GM19239 (cell line): ENCODE measurements at places on chromosomes 11 and 22.

DNA sequence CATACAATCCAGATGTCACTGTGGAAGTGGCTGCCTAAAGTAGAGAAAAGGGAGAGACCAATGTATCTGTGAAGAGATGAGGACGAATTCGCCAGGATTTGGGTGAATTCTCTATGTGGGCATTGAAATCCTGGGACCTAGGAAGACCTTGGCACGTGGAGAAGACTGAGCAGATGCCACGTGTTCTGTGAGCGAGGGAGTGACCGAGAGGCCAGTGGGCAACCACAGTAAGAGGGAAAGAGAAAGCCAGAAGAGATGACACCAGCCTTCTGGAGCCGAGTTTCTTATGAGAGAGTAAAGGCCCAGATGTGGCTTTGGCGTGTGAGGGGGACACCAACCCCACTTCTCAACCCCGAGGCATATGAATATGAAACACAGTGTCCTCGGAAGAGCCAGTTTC is 228.1 kb downstream of the BUD13 start:
- DNase-seq = no peak

GRCh38 chr11:70833554-70833953 is 418.8 kb downstream of the SHANK2 start:
- no peak for DNase-seq

- DNase-seq = no peak
These were observed 40.1 kb upstream of the UCP3 start for GRCh38 chr11:74048993-74049392.

DNA sequence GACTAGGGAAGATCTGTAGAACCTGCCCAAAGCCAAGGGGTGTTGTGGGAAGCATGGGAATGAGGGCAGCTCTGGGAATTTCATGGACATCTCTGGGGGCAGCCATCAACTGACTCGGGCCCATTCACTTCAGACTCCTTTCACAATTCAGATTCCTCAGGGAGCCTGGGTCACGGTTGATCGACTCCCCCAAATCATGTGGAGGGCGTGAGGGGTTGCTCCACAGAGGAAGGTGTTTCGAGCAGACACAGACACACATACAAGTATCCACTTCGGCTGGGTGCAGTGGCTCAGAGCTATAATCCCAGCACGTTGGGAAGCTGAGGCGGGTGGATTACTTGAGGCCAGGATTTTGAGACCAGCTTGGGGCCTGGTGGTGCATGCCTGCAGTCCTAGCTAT is 15.7 kb downstream of the STX3 start:
- DNase-seq = no peak

DNA sequence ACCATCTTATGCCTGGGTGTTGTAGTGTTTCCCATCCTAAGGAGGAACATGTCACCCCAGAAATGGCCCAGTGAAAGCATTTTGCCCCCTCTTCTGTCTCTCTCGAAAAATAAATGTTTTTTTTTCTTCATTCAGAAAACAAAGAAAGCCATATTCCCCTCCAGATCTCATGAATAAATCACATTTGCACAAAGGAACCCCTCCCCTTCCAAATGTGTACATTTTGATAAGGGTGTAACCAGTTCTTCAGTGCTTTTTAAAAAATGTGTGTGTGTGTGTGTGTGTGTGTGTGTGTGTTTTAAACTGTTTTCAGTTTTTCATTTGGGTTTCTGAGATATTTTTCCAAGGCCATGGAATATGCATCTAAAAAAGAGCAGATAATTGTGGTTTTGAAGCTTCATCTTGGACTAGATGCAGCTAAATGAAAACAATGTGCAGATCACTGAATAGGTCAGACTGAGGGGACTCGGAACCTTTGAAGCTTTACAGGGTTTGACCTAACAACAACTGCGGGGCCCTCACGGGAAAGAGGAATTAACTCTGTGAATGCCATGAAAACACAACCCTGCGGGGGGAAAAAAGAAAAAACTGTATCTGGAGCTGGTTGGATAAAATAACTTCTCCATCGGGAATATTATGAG is 76.4 kb downstream of the YAP1 start:
- no peak for DNase-seq

- no peak for DNase-seq
These were observed 168.8 kb downstream of the GRIK4 start for GRCh38 chr11:120680322-120680721.

- DNase-seq = no peak
These were observed 261.4 kb downstream of the KCNA4 start for GRCh38 chr11:29755474-29755873.

- no peak for DNase-seq
These were observed 48.3 kb downstream of the RAB30 start for GRCh38 chr11:83023410-83023809.

GRCh38 chr11:125588505-125588904 is 4.1 kb upstream of the STT3A start:
- no peak for DNase-seq

- DNase-seq = no peak
These were observed 13.2 kb upstream of the TMEM218 start for GRCh38 chr11:125124618-125124992.

GRCh38 chr11:58003591-58003990 is 20.1 kb upstream of the OR9Q1 start:
- no peak for DNase-seq

DNA sequence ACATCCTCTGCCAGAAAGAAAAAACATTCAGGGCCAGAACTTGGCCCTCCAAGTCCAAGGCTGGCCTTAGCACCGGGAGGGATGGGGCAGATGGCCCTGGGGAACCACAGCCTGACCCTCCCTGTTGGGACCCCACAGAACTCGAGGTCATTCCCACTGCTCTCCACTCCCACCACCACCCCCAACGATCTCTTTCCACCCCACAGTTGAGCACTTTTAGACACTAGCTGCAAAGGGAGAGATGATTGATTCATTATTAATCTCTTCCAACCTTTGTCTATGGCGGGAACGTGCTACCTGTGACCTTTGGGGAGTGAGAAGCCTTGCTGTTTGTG is 869.7 kb downstream of the BRD1 start:
- DNase-seq = no peak

GRCh38 chr11:45655831-45656230 is 9.6 kb downstream of the CHST1 start:
- DNase-seq = no peak

GRCh38 chr11:128662960-128663359 is 30.9 kb upstream of the FLI1 start:
- DNase-seq = no peak

DNA sequence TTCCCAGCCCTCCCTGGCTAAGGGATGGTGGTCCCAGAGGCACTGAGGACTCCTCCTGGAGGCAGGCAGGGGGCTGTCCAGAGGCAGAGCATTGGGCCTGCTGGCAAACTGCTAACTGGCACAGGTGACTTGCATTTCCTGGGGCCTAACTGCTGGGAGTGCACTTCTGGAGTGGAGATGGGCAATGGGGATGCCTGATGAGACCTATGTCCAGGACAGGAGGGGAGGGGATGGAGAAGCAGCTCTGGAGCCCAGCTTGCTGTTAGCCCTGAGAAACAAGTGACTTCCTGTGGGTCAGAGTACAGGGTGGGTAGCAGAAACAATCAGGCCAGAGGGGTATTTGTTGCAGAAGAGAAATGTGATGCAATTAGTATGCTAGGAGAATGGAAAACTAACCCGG is 253.2 kb downstream of the ST3GAL4 start:
- no peak for DNase-seq

DNA sequence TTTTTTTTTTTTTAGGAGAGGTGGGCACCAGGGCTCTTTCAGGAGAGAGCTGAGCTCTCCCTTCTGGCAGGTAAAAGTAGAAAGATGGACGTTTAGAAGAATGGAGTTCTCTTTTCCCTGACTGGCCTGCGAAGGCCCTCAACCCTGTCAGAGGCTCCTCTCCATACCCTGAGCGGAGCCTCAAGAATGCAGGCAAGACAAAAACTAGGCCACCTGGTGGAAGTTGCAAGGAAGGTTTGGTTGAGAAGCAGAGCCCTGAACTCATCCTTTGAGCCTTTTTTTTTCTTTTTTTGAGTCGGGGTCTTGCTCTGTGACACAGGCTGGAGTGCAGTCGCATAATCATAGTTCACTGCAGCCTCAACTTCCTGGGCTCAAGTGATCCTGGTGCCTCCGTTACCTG is 1.4 kb downstream of the OTOG start:
- DNase-seq = no peak

DNA sequence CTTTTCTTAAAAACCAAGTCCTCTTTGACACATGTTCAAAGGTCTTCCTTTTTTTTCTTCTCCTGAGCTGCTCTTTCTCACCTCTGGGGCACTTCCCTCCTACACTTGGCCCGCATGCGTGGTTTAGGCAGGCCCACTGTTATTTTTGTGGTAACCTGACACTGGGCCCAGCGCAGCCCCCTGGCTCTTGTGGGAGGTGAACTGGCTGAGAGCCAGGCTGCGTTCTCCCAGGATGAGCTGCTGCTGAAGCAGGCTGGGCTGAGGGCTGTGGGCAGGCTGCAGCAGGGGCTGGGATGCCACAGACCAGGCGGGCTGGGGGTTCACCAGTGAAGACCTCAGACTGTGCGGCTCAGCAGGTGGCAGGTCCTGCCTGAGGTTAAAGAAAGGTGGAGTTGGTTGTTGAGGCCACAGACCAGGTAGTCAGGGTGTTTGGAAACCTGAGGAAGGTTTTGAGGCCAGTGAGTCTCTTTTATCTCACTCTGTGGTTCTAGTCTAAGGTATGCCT is 72.4 kb downstream of the TEAD1 start:
- no peak for DNase-seq

DNA sequence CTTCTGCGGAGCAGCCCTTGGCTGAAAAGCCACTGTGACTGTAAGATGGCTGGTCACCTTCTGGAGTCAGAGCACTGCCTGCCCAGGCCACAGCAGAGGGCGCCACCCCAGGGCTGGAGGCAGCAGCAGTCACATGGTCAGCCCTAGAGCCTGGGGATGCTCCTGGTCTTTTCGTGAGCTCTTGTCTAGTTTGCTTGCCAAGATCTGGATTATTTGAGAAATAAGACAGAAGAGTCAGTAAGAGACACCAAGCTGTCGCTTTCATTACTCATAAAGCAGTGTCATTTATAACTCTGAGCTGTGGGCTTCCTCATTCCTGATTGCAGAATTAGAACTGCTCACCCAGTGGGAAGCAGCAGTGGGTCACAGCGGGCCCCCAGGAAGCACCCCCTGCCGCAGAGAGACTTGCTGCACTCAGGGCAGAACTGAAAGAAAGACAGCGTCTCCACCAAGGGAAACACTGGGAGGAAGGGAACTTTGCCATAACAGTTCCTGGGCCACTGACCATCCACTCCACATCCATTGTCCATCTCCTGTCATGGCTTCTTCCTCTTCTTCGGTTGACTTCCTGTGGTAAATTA is 56.7 kb downstream of the PPP6R2 start:
- peak; percentile 28 for DNase-seq

GRCh38 chr11:63719987-63720386 is 38.7 kb downstream of the RTN3 start:
- no peak for DNase-seq

GRCh38 chr11:70579316-70579955 is 181.1 kb downstream of the CTTN start:
- DNase-seq = no peak

DNA sequence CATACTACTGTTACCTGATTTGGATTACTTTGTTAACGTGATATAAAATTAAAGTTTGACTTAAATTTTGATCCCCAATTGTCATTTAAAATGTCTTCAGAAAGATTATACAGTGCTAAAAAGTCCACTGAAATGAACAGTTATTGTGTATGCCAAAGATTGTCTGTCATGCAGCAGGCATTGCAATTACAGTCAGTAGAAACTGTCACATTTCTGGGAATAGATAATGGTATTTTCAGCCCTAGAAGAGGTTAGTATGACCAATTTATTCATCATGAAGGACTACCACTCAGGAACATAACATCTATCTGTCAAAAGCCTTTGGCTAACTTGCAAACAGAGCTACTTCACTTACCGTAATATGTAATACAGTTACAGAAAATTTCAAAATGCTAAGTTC is 852.5 kb upstream of the TENM4 start:
- DNase-seq = no peak

GRCh38 chr11:57675176-57675941 is 7.4 kb downstream of the ZDHHC5 start:
- no peak for DNase-seq
